Caco-2 (cell line): ENCODE measurements at places on chromosomes 1 and 21.

DNA sequence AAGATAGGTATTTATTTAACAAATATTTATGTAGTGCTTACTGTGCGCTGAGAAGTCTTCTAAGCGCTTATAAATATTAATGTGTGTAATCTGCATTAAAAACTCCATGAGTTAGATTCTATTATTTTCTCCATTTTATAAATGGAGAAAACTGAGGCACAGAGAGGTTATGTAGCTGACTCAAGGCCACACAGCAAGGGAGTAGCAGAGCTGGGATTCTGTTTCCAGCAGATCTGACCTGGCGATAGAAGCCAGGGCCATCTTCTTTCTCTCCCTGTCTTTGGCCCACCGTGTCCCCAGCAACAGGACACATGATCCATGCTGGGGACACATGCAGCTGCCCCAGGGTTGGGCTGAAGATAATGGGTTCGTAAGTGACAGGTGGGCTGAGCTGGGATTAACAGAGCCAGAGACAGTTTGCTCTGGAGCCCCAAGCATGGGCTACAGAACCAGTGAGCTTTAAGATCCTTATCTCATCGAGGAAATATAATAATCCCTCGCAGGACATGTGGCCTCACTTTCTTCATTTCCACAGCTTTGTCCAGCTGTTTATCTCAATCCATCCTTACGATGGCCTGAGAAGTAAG is 30.3 kb downstream of the IGSF21 start:
- DNase-seq: no peak

DNA sequence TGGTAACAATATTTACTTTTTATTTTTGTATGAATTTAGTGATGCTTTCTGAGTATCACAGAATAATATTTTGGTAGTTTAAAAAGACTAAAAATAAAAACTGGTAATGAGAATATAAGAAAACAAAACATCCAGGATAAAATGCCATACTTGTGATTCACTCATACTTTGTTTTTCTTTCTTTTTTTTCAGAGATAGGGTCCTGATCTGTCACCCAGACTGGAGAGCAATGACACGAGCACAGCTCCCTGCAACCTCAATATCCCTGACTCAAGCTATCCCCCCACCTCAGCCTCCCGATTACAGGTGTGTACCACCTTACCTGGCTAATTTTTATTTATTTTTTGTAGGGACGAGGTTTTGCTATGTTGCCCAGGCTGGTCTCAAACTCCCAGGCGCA is 64.2 kb upstream of the ADAM30 start:
- no peak for DNase-seq

- no peak for DNase-seq
These were observed 24.6 kb upstream of the TTC22 start for GRCh38 chr1:54825696-54826095.

GRCh38 chr1:99677416-99677815 is 31.5 kb downstream of the PALMD start:
- DNase-seq: no peak

GRCh38 chr1:104121271-104121670 is 371.6 kb downstream of the AMY1C start:
- no peak for DNase-seq

- DNase-seq: no peak
These were observed 72.4 kb downstream of the ELAVL4 start for GRCh38 chr1:50181027-50181663.

GRCh38 chr1:90640325-90640724 is 76.8 kb downstream of the BARHL2 start:
- no peak for DNase-seq

GRCh38 chr1:223815020-223815853 is 30.5 kb downstream of the TP53BP2 start:
- DNase-seq: no peak

- no peak for DNase-seq
These were observed 40.9 kb downstream of the GIPC2 start for GRCh38 chr1:78086697-78087096.

- peak; percentile 26 for DNase-seq
These were observed 30.0 kb downstream of the PRKACB start for GRCh38 chr1:84174051-84174556.

GRCh38 chr1:150562446-150563339 is 13.5 kb downstream of the ADAMTSL4 start:
- no peak for DNase-seq

DNA sequence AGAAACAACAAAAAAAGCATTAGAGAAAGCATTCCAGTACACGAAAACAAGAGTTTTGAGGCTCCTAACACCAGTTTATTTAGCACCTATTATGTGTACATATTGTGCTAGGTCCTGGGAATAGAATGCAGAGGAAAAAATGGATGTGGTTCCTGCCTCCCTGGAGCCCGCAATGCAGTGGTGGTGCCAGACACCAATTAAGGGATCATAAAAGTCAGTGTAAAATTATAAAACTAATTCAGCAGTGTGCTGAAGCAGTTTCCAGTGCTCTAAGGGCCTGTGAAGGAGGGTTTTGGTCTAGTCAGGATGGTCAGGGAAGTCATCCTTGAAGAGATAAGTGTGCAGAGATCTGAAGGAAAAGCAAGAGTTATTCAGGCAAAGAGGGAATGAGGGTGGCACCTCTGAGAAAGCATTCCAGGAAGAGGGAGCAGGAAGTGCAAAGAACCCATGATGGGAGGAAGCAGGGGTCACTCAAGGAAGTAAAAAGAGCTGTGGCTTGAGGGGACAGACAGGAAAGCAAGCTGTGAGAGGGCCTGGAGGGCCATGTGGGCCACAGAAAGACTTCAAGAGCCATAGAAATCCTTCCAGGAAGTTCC is 65.2 kb upstream of the IFNLR1 start:
- DNase-seq: no peak

DNA sequence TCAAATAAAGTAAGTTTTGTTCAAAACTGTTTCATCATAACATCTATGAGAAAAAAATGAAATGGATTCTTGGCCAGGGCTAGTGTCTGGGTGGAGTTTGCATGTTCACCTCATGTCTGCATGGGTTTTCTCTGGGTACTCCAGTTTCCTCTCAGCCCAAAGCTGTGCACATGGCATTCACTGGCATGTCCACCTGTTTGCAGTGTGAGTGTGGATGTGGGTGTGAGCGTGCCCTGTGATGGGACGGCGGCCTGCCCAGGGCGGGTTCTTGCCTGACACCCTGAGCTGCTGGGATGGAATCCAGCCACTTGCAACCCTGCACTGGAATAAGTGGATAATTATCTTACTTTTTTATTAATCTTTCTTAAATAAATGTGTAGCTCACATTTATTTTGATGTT is 185.5 kb downstream of the RYR2 start:
- no peak for DNase-seq

- no peak for DNase-seq
These were observed 58.4 kb upstream of the TENT5B start for GRCh38 chr1:27071049-27071416.

GRCh38 chr1:168507231-168507630 is 36.6 kb downstream of the XCL2 start:
- no peak for DNase-seq

GRCh38 chr1:100868364-100868995 is 26.2 kb downstream of the EXTL2 start:
- DNase-seq: no peak

- no peak for DNase-seq
These were observed 38.5 kb downstream of the HSPG2 start for GRCh38 chr1:21898326-21899200.

GRCh38 chr1:110462964-110463363 is 12.0 kb downstream of the PROK1 start:
- no peak for DNase-seq

DNA sequence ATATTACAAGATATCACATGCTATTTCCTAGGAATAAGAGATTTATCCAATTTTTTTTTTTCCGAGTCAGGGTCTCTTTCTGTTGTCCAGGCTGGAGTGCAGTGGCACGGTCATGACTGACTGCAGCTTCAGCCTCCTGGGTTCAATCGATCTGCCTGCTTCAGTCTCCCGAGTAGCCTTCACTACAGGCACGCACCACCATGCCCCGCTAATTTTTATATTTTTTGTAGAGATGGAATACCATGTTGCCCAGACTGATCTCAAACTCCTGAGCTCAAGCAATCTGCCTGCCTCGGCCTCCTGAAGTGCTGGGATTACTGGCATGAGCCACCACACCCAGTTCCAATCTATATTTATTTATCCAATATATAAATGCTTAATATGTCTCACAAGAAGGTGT is 18.0 kb upstream of the WDTC1 start:
- no peak for DNase-seq

GRCh38 chr1:227887697-227888403 is 59.9 kb downstream of the WNT9A start:
- DNase-seq: no peak

DNA sequence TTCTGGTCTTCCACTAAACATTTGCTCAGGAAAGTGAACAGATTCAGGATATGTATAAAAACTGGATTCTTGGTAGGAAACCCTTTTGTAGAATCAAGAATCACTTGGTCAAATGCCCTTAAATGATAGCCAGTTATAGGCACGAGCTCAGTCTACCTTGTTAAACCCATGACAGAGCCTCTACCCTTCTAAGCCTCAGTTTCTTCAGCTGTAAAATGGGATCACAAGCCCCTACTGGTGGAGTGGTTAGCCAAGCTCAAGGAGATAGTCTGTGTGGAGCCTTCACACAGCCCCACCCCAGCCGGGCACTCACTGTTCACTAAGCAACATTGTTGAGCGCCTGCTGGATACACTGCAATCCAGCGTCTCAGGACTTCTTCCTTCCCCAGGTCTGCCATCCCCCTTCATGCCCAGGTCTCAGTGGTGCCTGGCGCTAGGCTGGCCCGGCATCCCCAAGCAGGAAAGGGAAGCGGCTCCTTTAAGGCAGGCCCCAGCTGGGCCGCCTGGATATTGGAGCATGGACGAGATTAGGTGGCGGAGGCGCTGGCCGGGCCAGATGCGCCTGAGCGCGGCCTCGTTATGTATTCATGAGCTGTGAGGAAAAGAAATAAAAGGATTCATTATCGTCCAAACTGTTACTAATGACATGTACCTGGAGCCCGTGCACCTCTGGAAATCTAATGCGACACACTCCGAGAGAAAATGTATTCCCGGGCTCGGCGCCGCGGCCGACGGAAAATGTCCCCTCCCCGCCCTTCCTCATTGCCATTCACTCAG is 75.6 kb downstream of the TAS1R2 start:
- no peak for DNase-seq

DNA sequence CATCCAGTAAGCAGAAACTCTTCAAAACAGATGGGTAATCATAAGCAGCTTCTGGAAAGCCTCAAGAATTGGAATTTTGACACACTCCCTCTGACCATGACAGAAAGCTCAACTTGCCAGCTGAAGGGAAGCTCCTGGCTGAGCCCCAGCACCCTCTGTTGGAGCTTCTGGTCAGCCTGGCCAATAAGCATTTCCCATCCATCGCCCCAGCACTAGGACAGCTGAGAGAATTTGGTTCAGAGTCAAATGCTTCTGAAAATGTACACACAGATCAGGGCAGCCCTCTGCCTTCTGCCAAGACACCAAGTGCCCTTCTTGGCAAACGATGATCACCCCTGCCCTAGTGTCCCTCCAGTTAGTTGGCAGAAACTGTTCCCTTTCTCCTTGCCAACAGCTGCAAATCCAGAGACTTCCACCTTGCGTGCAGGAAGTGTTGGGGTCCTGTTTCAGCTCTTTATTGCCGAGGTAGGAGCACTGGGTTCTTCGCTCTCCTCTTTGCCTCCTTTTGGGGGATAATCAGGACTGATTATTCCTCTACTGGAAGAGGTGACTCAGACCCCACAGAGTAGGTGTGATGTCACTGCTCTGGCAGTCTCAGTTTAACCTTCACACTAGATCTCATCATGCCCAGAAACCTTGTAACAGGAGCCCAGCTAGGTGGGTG is 11.9 kb downstream of the PIGV start:
- DNase-seq: no peak

DNA sequence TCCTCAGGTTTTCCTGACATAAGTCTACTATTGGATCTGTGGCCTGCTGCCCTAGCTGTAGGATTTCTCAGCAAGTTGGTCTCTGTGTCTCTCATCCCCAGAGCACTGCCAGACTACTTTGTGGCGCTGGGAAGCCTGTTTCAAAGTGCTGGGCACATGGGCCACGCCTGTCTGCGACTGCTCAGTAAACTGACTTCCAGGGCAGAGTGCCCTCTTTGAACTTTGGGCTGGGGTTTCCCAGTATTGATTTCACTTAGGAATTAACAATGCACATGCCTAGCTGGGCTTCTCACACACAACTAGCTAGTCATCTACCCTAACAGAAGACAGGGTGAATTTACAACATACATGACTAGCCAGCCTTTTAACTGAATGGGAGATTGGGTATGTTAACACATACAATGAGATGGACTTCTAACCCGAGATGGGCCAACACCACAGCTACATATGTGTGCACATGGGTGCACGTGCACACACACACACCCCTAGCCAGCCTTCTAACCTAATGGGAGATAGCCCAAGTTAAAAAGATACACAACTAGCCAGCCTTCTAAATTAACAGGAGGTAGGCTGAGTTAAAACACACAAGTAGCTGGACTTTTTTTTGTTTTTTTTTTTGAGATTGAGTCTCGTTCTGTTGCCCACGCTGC is 6.9 kb upstream of the TRIM17 start:
- DNase-seq: no peak

DNA sequence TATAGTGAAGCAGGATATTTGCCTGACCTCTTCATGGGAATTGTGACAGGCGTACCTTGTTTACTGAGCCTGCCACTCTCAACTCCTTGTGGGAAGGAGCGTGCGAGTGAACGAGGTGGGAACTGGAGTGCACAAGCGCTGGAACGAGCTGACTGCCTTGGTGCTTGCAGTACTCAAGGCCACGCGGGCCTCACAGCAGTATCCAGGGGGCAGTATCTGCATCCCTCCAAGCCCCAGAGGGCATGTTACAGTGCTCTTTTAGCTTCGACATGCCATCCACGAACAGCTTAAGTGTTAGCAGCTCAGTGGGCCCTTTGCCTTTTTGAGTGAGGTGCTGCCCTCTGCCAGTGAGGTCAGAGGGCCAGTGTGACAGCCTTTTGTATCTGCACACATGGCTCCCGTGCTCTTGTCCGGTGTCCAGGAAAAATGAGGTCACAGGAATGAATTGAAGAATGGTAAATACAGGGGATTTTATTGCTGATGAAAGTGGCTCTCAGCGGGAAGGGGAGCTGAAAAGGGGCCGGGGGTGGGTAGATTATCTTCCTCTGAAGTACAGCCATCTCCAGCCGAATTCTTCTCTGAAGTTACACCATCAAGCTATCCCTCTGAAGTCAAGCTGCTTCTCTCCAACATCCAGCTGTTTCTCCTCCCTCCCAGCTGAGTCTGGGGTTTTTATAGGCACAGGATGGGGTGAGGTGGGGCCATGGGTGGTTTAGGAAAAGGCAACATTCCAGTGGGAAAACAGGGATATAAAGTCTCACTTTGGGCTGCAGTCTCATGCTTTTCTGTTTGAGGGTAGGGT is 69.3 kb downstream of the EPB41 start:
- no peak for DNase-seq

GRCh38 chr1:160085686-160086455 is 4.5 kb downstream of the KCNJ9 start:
- peak; percentile 82 for DNase-seq

GRCh38 chr21:34186109-34186719 is 112.8 kb downstream of the MRPS6 start:
- no peak for DNase-seq

- DNase-seq: no peak
These were observed 11.6 kb upstream of the RGSL1 start for GRCh38 chr1:182438326-182438725.

- no peak for DNase-seq
These were observed 18.6 kb downstream of the CD247 start for GRCh38 chr1:167499664-167500101.
